ENCODE measurements at places on chromosomes 13 and 19. TPM values are rescaled to one million over a fixed set of nuclear protein-coding genes. Genes with fewer than 3 reads are reported as not detected.

The ZIK1 gene
- total RNA-seq, result 4.7 TPM

The TNFSF13B gene
- 2.5 TPM for total RNA-seq

The POSTN gene
- 7.1 TPM for total RNA-seq

The SLAIN1 gene
- 0.17 TPM for total RNA-seq

The C19orf33 gene
- 8.7 TPM for total RNA-seq

The FFAR1 gene
- not detected for total RNA-seq

The WTIP gene
- total RNA-seq, result 19.5 TPM

The CADM4 gene
- 1.5 TPM for total RNA-seq

The SPPL2B gene
- total RNA-seq, result 25.1 TPM

The SPACA4 gene
- total RNA-seq, result not detected

The ZNF229 gene
- 2.7 TPM for total RNA-seq

The KIR2DL1 gene
- not detected for total RNA-seq

The CRLF1 gene
- 1.3 TPM for total RNA-seq

The C19orf67 gene
- not detected for total RNA-seq

The ZNF784 gene
- total RNA-seq, result 1.9 TPM

The ZNF726 gene
- 6.2 TPM for total RNA-seq

The PLK5 gene
- total RNA-seq, result not detected

The SLC15A1 gene
- total RNA-seq, result not detected

The ATP4B gene
- total RNA-seq, result not detected

The ZNF578 gene
- 0.74 TPM for total RNA-seq

The COX6B2 gene
- total RNA-seq, result 0.30 TPM

The ATP8A2 gene
- 0.50 TPM for total RNA-seq

The SHANK1 gene
- 1.8 TPM for total RNA-seq

The KIR2DL4 gene
- total RNA-seq, result not detected

The PLIN5 gene
- not detected for total RNA-seq

The S1PR4 gene
- not detected for total RNA-seq

The ZNF575 gene
- total RNA-seq, result 0.59 TPM

The MPND gene
- 4.8 TPM for total RNA-seq

The SAFB2 gene
- 9.2 TPM for total RNA-seq

The EEF2 gene
- total RNA-seq, result 2,452 TPM

The ICAM5 gene
- 2.9 TPM for total RNA-seq
